ENCODE measurements at places on chromosomes 16 and 17.
A peak's percentile ranks its signal among the peaks of the same experiment; 100 is the strongest.

- DNase-seq: no peak
Measured at GRCh38 chr17:17182598-17183136, 23.5 kb downstream of the PLD6 start.

GRCh38 chr17:72385475-72385874 is 264.7 kb downstream of the SOX9 start:
- no peak for DNase-seq

DNA sequence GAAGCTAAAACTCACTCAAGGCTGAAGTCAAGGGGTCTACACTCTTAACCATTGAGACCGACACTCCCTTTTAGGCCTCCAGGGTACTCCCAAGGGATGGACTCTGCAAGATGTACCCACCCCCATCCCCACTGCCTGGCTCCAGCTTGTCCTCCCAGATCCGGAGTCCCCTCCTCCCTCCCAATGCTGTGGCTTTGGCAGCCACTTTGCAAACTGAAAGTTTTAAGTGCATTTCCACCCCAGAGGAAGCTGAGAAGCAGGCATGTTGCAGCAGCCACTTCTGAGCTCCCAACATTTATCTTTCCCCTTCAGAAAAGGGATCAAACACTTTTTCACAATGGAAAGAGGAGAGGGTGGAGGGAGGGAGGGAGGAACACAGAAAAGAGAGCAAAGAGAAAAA is 115.2 kb downstream of the COPRS start:
- DNase-seq: no peak

DNA sequence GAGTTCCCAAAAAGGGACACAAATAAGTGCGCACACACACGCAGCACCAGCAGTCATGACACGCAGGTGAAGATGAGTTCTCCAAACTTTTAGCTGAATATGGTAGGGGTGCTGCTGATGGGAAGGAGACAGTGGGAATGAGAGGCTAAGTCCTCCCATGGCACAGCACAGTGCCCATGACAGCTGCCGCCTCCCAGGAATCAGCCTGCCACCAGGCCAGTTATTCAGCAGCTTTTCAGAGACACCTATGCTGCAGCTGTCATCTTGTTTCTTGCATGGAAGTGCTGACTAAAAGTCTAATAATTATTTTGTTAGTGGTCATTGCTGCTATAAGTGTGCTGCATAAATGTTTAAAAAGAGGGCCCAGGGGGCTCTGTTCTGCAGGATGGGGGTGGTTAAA is 12.2 kb downstream of the WFIKKN2 start:
- DNase-seq: no peak

- DNase-seq: no peak
Measured at GRCh38 chr16:19406891-19407491, 10.7 kb upstream of the TMC5 start.

- no peak for DNase-seq
Measured at GRCh38 chr16:67200491-67200890, 1.6 kb downstream of the ELMO3 start.

GRCh38 chr17:42118545-42118944 is 2.6 kb downstream of the KAT2A start:
- DNase-seq: peak; percentile 62

- DNase-seq: no peak
Measured at GRCh38 chr16:51624080-51624775, 473.2 kb upstream of the SALL1 start.

- DNase-seq: no peak
Measured at GRCh38 chr16:9128346-9129342, 37.2 kb downstream of the HAPSTR1 start.

- DNase-seq: peak; percentile 13
Measured at GRCh38 chr17:79747508-79748294, 17.0 kb downstream of the ENPP7 start.

Measured in stimulated activated naive CD8-positive, alpha-beta T cell treated with anti-CD3 and anti-CD28 coated beads, Interleukin-15, Interleukin-2, amounts not matched to agents 100 U/mL and 50 U/mL, for 24 hours (primary cell).